ENCODE measurements at places on chromosomes 12 and 14.
A peak's percentile ranks its signal among the peaks of the same experiment; 100 is the strongest.

DNA sequence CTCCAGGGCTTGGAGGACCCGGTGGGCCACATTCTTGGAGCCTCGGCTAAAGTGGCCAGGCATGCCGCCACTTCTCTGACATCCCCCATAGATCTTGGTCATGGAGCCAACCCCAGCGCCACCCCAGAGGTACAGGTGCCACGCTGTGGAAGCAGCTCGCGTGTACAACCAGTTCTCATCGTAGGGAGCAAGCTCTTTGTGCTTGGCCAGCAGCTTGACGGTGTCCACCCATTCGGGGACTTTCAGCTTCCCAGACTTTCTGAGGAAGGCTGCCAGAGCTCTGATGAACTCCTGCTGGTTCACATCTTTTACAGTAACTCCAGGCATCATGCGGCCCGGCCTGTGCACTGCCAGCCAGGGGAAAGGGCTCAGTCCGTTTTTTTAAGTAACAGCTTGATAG is 29.3 kb upstream of the EAPP start:
- DNase-seq, result no peak

GRCh38 chr14:93332397-93332852 is 411 bp downstream of the BTBD7 start:
- peak; percentile 33 for DNase-seq

GRCh38 chr14:33040372-33041140 is 101.9 kb downstream of the NPAS3 start:
- DNase-seq, result no peak

DNA sequence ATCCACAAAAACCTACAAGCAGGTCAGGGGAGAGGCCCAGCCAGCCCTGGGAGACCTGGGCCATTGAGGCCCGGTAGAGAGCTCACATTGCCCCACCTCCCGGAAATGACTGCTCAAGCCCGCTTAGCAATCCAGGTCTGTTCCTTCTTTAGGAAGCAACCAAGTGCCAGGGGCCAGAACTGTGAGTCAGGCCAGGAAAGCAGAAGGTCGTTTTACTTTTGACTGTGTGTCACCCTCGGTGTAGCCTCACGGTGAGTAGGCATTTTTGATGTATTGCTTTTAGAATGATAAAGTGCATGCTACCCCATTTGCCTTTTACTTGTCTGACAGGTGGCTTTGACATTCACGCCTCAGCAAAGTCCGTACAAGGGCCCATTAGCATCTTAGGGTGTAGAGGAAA is 25.4 kb upstream of the PWP1 start:
- no peak for DNase-seq

DNA sequence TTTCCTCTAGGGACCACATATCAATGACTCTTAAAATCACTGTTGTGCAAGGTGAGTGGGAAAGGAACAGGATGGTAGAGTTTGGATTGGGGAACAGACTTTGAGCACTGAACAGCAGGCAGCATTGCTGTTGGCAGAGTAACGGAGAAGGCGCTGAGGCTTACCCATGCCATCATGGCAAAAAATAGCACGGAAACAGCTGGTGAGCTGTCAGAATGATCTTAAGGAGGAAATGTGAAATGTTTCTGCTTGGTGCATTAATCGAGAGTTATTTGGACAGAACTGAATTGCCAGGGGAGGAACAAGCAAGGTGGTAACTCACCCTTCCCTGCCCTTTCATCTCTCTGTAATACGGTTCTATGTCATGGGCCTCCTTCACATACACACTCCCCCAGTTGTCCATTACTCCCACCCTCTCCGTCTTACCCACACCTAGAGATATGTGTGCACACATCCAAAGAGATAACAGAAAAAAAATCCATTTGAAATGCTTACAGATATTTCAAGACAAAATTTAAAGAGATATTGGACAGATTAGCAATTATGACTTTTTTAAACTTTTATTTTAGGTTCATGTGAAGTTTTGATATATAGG is 572.5 kb downstream of the DIO2 start:
- DNase-seq, result no peak

GRCh38 chr14:54502602-54503001 is 7.1 kb upstream of the CGRRF1 start:
- DNase-seq, result no peak

- no peak for DNase-seq
These were observed 68.6 kb downstream of the ACTN1 start for GRCh38 chr14:68910540-68910939.

GRCh38 chr12:106006940-106007339 is 131.8 kb downstream of the NUAK1 start:
- DNase-seq, result no peak

DNA sequence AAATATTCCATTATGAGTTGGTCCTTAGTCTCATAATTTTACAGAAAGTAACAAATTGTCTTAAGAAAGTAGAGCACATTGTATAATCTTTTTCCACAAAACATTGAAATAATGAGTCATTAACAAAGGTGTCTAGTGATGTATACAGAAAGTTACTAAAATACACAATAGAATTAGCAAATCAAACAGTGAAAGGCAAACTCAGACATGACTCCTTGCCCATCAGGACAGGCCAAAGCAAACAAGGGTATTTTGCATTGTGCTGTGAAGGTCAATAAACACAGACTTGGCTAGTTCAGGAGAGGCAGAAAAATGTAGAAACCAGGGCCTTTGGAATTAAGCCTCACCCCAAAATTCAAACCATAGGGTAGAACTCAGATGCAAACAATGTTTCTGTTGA is 37.3 kb downstream of the SIX4 start:
- DNase-seq, result no peak

DNA sequence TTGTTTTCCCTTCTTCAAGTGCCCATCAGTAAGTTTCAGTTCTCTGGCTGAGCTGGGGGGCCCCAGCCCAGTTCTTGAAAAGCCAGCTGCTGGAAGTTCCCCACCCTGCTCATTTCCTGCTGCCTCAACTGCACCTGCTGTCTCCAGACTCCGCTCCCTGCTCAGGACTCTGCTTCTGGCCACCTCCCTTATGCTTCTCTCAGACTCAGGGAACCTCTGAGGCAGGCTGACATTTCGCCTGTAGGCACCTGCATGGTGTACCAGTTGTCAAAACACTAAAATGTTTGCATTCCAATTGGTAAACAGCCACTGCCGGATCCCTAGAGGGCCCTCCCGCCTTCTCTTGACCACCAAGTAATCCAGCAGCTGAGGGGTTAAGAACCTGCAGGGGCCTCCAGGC is 136.5 kb upstream of the VRK1 start:
- no peak for DNase-seq

GRCh38 chr12:117144599-117144998 is 45.4 kb upstream of the TESC start:
- no peak for DNase-seq

Measured in stimulated activated CD4-positive, alpha-beta T cell treated with anti-CD3 and anti-CD28 coated beads, Interleukin-4, amount 100 ng/mL, for 1 hour (primary cell).